ENCODE measurements at places on chromosomes 6 and 20.

GRCh38 chr6:108673602-108674001 lies 112.9 kb downstream of the FOXO3 start:
- no peak for DNase-seq

- no peak for DNase-seq
Measured at GRCh38 chr6:116271149-116271708, 8.5 kb downstream of the TSPYL1 start.

GRCh38 chr6:38216451-38216850 lies 396.9 kb downstream of the ZFAND3 start:
- DNase-seq, result no peak

GRCh38 chr6:11331111-11331510 lies 98.6 kb upstream of the NEDD9 start:
- no peak for DNase-seq

- no peak for DNase-seq
Measured at GRCh38 chr20:1182106-1182505, 2.7 kb downstream of the TMEM74B start.

DNA sequence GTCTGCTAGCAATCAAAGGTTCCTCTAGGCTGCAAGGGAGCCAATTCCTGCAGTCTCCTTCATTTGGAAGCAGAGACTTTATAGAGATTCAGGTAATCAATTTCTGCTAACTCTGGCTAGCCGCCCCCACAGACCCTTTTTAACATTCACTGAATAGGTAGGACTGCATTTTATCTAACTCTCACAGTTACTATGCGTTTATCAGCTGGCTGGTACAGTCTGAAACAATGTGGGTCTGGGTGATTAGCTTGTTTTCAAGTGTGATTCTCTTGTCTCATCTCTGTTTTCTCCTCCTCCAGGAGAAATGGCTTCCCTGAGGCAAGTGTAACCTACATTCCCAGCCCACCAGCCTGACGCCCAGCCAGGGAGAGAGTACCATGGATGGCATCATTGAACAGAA lies 73.3 kb downstream of the SYNDIG1 start:
- no peak for DNase-seq

DNA sequence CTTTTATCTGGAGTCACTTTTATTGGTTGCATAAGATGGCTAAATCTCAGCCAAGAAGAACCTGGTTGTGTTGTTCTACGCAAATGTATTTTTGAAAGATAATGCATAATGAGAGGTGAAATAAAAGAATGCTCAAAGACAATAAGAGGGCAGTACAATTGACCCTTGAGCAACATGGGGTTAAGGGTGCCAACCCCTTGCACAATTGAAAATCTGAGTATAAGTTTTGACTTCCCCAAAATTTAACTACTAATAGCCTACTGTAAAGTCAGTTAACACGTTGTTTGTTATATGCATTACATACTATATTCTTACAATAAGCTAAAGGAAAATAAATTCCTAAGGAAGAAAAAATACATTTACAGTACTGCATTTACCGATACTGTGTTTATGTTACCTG lies 5.9 kb downstream of the RNF146 start:
- DNase-seq, result no peak

- DNase-seq, result no peak
Measured at GRCh38 chr6:156189195-156189594, 588.0 kb upstream of the ARID1B start.
